ENCODE measurements at places on chromosomes 12 and 14. TPM values are rescaled to one million over a fixed set of nuclear protein-coding genes. Genes with fewer than 3 reads are reported as not detected.

GPRC5D gene
- total RNA-seq: not detected

CHGA gene
- total RNA-seq: 30.2 TPM

CEBPE gene
- not detected for total RNA-seq

FOXN4 gene
- total RNA-seq: 0.25 TPM

C1R gene
- 4.4 TPM for total RNA-seq

SYNJ2BP gene
- total RNA-seq: 19.2 TPM

SLC2A3 gene
- total RNA-seq: 48.4 TPM

KCNK13 gene
- 0.49 TPM for total RNA-seq

NELL2 gene
- 1,352 TPM for total RNA-seq

NFATC4 gene
- 2.5 TPM for total RNA-seq

ZNF219 gene
- 5.7 TPM for total RNA-seq

AQP5 gene
- 0.74 TPM for total RNA-seq

HOXC4 gene
- not detected for total RNA-seq

REP15 gene
- total RNA-seq: 1.7 TPM

TAS2R20 gene
- total RNA-seq: 7.4 TPM

TMEM229B gene
- 22.6 TPM for total RNA-seq

TAC3 gene
- total RNA-seq: 4.7 TPM

ACVR1B gene
- total RNA-seq: 43.3 TPM

RD3L gene
- total RNA-seq: not detected

BCL11B gene
- total RNA-seq: 35.4 TPM

DCN gene
- total RNA-seq: 46.7 TPM

SIX1 gene
- 1.2 TPM for total RNA-seq

SP1 gene
- 12.8 TPM for total RNA-seq

ASB2 gene
- not detected for total RNA-seq

USP44 gene
- 3.4 TPM for total RNA-seq

TAS2R43 gene
- total RNA-seq: 4.9 TPM

STAC3 gene
- total RNA-seq: 0.25 TPM

CCDC177 gene
- total RNA-seq: 4.2 TPM

B4GALNT1 gene
- 43.8 TPM for total RNA-seq

RFC5 gene
- 16.5 TPM for total RNA-seq

KLRC3 gene
- 1.2 TPM for total RNA-seq

BEGAIN gene
- 13.8 TPM for total RNA-seq

FOXM1 gene
- total RNA-seq: 2.5 TPM

TFCP2 gene
- total RNA-seq: 21.9 TPM

MYH6 gene
- total RNA-seq: not detected

Measured in temporal lobe (tissue), 4 donors.